ENCODE measurements at places on chromosomes 16 and 17. TPM values are rescaled to one million over a fixed set of nuclear protein-coding genes. Genes with fewer than 3 reads are reported as not detected.

GRCh38 chr17:48066656-48067055 lies 18.5 kb downstream of the NFE2L1 start:
- H3K4me3 ChIP-seq: no peak overlapping the region
- no peak for DNase-seq
- H3K27ac ChIP-seq: no peak overlapping the region
- no peaks in the 10 kb centered on the region for H3K36me3 ChIP-seq

DNA sequence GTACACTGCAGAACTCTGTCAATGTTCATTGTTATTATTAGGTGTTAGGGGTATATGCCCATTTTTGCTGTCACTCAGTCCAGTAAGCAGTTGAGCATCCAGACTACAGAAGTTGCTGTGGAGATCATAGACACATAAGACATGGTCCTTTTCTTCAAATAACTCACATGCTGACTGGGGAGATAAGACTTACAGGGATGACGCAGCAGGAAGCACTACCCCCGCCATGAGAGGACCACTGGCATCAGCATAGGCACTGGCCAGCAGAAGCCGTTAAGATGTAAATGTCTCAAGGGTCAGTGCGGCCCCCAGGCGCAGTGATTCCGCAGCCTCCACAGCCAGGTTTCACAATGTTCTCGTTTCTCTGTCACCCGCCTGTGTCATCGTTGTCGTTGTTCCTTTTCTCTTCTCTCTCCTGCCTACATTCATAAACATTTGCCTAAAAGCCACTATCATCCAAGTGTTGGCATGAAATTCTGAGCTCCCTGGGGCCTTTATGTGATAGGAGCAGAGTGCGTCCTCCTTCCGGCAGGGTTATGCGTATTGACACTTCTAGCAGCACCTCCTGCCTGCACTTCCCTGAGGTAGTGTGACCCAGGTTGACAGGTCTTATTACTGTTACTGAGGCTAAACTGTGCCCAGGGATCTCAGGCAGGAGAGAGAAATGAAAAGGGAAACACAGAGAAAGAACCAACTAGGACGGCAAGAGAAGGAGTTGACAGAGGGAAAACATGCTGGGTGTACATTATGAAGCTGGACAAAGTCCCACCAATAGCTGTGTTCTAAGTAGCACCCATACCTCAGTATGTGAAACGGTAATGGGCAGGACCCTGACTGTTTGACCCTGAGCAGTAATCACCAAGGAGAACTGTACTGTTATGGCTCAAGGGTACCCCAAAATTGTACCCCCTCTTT lies 17.9 kb downstream of the TANGO6 start:
- no peak overlapping the region for H3K27ac ChIP-seq
- no peaks in the 10 kb centered on the region for H3K27me3 ChIP-seq
- no peaks in the 10 kb centered on the region for H3K4me1 ChIP-seq
- H3K4me3 ChIP-seq: no peak overlapping the region

- DNase-seq: no peak
- no peak overlapping the region for H3K27ac ChIP-seq
- H3K27me3 ChIP-seq: no peaks in the 10 kb centered on the region
- no peaks in the 10 kb centered on the region for H3K36me3 ChIP-seq
- no peak overlapping the region for H3K4me3 ChIP-seq
Measured at GRCh38 chr16:57944970-57945739, 25.8 kb downstream of the CNGB1 start.

Gene CA4
- total RNA-seq: 18.1 TPM

Gene GNG13
- total RNA-seq: not detected

Gene TUBB3
- total RNA-seq: 1.8 TPM

Gene PERCC1
- 0.16 TPM for total RNA-seq

Gene TBC1D26
- total RNA-seq: not detected

All from pancreas (tissue), 10 donors.